Activated T-helper 1 cell treated with anti-CD3 and anti-CD28 coated beads, Interleukin-2, amount 50 U/mL, for 16 hours (primary cell): ENCODE measurements at places on chromosomes 5 and 9.

- DNase-seq = no peak
Measured at GRCh38 chr9:81754245-81754644, 64.9 kb upstream of the TLE1 start.

- DNase-seq = no peak
Measured at GRCh38 chr5:73950441-73950873, 324.5 kb downstream of the ARHGEF28 start.

- DNase-seq = no peak
Measured at GRCh38 chr5:53642061-53642460, 81.6 kb downstream of the NDUFS4 start.

GRCh38 chr5:129658801-129659200 lies 89.1 kb upstream of the MINAR2 start:
- DNase-seq = no peak

DNA sequence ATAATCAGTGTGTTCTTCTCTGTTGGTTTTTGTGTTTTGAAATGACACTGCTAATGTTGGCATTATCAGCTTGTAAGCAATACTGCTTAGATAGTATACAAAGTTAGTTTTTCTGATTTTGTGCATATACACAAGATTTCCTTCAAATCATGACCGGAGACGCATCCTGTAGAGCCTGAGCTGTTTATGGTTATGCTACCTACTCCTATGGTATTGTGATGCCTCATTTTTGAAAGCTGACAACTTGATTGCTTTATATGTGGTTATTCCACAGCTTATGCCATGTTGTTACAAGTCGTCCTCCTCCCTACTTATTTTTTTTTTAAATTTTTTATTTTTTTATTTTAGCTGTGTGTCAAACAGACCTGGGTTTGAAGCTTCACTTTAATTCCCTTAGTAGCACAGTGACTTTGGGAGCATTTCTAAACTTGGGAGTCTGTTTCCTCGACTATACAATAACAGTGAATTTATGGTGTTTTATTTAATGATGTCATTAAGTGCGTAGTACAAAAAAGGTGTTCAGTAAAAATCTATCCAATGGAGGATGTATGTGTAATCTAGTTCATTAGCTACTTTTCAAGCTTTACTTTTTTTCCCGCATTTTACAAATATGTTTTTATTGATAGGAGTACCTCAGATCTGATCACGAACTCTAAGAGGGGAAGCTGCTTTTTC lies 59.5 kb downstream of the PARP8 start:
- no peak for DNase-seq

GRCh38 chr9:19699756-19700155 lies 89.1 kb downstream of the SLC24A2 start:
- no peak for DNase-seq

DNA sequence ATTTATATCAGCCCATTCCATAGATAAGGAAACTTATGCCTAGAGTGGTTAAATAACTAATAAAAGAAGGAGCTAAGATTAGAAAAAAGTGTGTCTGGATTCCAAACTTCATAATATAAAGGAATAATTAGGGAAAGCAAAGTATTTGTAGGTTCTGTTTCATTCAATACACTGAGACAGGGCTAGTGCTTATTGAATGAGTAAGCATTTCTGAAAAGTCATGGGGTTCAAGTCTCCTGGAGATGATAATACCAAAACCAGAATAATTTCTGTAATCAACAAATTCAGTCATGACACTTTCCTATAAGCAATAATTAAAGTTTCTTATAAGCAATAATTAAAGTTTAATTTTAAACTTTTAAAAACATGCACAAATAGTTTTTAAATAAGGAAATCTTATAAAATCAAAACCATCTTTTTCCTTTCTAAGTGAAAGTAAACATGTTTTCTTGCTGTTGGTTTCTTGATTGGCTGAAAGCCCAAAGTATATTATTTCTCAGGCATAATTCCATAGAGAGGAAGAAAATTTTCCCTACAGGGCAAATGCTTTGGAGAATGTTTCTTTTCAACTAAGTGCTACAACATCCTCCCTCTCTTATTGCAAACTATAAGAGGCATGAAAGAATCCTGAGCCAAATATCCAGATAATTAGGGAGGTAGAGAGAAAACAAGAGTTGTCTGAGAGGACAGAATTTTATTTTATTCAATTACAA lies 510.2 kb downstream of the PRELID2 start:
- DNase-seq = no peak

DNA sequence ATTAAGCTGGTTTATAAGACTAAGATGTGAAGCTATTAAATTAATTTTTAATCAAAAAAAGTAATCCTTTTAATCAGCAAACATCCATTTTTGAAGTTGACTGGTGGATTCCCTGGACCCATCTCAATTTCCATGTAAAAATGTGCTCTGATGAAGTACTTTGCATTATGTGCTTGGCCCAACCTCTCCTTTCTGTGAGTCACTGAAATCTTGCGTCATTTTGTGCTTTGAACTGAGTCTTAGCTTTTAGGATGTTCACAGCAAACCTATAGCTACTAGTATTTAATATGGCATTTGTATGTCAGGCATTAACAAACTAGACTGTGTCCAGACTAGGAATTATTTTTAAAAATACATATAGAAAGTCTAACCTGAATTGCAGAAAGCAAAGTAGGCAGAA lies 55.0 kb upstream of the CDH12 start:
- no peak for DNase-seq

DNA sequence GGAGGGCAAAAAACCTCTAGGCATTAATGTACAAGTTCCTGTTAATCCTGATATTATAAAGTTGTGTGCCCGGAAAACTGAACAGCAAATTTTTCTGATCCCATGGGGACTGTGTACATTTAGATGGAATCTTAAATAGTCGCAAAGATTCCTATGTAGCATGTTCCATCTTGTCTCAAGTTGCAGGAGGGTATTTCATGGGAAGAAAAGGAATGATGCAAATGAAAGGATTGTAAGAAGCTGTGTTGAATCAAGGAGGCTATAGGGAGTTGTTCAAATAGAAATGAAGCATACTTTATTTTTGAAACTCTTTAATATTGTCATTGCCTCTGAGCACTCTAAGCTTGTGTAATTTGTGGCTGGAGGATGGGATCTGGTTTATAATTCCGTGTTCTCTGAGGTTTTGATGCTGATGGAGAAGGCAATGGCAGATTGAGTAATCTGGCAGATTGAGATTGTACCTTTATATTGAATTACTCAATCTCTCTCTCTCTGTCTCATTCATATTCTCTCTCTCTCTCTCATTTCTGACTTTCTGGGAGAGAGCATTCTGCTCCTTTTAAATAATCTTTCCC lies 288.5 kb downstream of the OSTF1 start:
- no peak for DNase-seq

GRCh38 chr5:143201589-143201988 lies 201.9 kb downstream of the NR3C1 start:
- DNase-seq = no peak

GRCh38 chr5:168172760-168173223 lies 118.7 kb upstream of the WWC1 start:
- DNase-seq = no peak

DNA sequence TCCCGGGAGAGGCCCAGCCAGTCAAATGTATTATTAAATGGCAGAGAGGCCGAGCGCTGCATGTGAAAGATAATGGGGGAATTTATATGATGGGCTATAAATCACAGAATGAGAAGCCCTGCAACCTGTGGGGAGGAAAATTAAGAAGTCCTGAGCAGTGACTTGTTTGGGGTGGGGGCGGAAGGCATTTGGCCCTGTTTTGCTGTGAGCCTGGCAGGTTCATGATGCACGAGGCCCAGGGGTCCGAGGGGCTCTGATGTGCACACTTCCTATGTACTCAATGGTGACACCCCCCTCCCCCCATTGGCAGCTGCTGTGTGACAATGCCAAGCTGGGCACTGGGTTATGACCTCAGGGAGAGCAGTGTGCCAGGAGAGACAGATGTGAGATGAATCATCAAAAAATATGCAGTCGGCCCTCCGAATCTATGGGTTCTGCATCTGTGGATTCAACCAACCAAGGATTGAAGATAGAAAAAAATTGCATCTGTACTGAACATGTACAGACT lies 13.7 kb upstream of the DAB2IP start:
- DNase-seq = no peak

DNA sequence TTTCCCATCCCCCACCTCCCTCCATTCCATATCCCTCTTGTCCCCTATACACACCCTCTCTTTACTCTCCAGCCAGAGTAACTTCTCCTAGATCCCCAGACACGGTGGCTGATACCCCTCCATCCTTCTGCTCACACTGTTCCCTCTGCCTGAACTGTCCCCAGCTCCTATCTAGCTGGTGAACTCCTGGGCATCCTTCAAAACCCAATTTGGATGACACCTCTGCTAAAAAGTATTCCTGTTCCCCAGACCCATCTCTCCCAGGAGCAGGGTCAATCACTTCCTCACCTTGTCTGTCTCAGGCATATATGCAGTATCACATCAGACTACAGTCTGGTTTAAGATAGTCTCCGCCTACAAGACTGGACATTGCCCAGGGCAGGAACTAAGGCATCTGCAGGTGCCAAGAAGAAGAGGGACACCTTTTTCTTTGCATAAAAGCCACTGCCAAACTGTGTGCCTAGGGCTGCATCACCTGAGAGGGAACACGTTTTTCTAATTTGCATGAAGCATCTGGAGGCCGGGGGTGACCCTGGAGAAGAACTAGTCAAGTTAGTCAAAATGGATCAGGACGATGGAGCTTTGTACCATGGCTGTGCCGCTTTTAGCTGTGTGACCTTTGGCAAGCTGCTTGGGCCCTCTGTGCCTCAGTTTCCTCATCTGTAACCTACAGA lies 27.1 kb downstream of the NR5A1 start:
- no peak for DNase-seq

- no peak for DNase-seq
Measured at GRCh38 chr9:20980832-20981455, 50.5 kb downstream of the HACD4 start.

DNA sequence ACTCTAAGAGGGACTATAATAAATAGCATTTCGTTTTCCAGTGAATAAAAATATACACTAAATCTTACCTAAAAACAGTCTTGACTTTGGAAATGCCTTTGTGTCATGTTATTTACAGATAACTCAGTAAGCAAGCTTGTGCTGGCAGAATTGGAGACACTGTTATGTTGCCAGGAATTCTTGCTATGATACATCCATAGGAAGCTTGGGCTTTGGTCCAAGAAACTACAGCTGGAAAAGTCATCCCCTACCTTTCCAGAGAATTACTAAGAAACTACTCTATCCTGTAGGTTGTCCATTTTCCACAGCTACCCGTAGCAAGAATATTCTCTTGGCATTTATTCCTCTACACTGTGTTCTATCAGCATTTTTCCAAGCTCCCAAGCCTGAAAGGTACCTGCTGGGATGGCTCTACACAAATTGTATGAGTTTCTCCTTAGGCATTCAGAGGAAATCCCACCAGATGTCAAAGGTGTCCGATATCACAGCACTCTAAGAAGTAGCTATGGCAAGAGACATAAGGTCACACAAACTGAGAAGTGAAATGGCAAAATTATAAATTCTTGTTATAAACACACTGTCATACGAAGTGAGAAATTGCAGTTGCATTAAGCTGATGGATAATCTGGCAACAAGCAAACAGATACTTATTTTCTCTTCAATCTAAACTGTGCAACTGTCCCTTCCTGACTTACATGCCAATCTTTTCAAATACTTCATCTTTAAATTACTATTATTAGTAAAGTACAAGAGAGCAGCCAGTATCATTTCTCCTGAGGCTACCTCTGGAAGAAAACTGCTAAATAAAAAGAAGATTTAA lies 68.5 kb downstream of the MCTP1 start:
- DNase-seq = no peak

GRCh38 chr9:133396952-133397351 lies 20.8 kb downstream of the STKLD1 start:
- DNase-seq = no peak

DNA sequence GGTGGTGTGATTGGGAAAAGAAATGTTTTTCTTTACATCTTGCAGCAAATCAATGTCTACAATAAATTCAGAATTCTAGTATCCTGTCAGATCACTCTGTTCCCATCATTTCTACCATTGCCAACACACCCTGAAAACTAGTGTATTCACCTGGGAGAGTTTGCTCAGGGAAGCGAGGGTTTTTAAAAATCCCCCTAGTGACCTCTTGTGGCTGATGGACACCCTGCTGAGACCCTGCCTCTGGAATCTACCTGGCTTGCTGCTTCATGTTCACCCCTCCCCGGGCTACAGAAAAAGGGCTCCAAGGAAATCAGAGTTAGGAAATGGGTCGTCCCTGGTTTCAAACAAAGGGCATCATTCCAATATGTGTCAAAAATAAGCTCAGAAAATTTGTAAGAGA lies 21.4 kb upstream of the ALDOB start:
- DNase-seq = no peak

DNA sequence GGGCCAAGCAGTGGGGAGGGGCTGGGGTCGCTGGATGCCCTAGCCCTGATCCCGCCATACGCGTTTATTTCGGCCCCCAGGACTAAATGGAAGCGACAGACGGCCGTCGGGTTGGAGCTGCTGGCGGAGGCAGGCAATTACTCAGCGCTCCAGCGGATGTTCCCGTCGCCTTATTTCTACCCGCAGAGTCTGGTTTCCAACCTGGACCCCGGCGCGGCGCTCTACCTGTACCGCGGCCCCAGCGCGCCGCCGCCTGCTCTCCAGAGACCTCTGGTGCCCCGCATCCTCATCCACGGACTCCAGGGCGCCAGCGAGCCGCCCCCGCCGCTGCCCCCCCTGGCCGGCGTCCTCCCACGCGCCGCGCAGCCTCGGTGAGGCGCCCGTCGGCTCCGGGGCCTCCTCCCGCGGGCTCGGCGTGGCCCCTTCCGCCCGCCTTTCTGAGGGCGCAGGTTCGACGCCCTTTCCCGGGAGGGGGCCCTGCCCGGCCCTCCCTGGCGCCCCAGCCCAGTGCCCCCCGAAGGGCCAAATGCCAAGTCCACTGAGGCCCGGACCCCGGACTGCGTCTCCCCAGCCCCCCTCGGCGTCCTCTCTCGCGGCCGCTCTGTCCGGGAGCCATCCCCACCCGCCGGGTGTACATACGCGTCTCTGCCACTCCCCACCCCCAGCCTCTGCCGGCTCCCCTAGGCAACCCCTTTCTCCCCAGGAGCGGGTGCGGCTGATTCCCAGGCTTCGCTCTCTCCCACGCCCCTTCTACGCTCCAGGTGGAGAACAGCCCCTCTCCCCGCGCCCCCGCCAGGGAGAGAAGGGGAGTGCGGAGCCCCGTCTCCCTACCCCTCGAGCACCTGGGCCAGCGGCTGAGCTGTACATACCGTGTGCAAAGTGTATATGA lies 7.0 kb downstream of the BARHL1 start:
- no peak for DNase-seq

- no peak for DNase-seq
Measured at GRCh38 chr9:133170716-133171115, 7.0 kb upstream of the GBGT1 start.

- no peak for DNase-seq
Measured at GRCh38 chr9:99602854-99603253, 218.8 kb upstream of the NR4A3 start.

- DNase-seq = no peak
Measured at GRCh38 chr5:144421411-144421810, 250.7 kb downstream of the KCTD16 start.
